ENCODE measurements at places on chromosomes 5 and 9.

DNA sequence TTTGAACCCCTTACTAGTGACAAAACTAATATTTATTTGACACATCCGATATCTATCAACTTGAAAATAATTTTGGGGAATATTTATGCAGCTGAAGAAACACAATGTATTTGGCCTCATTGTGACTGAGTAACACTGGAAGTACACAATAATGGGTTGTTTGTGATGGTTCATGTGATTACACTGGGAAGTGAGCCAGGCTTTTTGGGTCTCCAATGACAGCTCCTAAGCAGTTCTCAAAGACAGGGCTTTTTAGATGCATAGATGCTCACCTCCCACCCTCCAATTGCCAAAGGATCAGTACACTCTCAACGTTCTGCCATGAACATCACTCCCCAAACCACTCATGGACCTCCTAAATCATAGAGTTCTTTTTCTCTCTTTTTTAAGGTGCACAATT lies 170.0 kb downstream of the SLC24A2 start:
- DNase-seq: no peak

DNA sequence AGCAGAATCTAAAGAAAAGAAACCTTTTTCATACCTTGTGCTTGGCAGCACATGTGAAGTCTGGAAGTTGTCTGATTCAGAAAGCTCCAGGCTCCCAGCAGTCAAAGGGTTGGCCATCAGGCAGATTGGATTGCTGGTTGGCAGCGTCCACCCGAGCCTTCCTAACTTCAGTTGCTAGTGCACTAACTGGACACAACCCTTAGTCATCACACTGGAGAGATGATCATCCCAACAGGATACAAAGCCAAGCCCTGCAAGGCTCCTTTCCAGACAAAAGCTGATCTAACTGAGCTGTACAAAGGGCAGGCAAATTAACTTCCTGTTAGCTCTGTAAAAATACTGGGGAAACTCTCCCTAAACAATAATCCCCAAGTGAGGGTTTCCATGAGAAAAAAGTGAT lies 185.6 kb downstream of the SNX18 start:
- DNase-seq: peak; percentile 93

GRCh38 chr9:112097712-112098688 lies 77.1 kb downstream of the SUSD1 start:
- peak; percentile 86 for DNase-seq

DNA sequence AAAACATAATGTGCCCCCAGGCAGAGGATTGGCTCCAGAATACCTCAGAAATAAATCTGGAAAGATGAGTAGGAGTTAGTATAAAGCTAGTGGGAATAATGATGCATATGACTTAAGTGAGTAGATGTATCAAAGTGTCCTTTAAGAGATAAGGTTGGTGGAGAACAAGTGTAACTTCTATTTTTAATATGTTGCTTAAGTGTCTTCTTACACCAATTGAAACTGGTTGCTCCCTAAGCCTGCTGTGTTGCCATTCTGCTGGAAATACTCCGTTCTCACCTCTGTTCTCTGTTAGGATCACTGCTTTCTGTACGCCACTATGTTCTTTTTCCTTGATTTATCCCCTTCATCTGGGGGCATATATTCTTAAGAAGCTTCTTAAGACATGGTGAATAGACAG lies 286.4 kb downstream of the TMEM232 start:
- DNase-seq: no peak

DNA sequence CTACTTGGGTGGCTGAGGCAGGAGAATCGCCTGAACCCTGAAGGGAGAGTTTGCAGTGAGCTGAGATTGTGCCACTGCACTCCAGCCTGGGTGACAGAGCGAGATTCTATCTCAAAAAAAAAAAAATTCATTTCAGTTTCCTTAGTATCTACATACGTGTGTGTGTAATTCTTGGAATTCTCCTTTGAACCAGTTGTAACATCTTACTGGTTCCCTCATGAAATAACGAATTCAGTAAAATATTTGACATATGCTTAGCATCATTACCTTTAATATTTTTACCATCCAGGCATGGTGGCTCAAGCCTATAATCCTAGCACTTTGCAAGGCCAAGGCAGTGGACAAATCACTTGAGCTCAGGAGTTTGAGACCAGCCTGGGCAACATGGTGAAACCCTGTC lies 8.8 kb downstream of the PHYHD1 start:
- DNase-seq: no peak

DNA sequence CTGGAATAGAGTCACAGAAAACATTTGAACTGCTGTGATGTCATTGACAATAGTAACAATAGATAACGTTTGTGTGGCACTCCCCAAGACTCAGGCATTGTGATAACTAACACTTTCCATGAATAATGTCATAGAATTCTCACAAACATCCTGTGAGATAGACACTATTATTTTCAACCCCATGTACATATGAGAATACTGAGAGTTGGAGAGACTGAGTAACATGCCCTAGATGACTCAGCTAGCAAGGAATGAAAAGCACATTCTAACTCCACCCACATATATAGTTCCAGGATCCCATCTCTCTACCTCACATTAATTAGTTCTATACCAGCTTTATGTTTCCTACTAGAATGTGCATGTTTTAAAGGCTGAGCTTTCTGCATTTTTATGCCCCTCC lies 71.4 kb downstream of the ASTN2 start:
- DNase-seq: no peak

DNA sequence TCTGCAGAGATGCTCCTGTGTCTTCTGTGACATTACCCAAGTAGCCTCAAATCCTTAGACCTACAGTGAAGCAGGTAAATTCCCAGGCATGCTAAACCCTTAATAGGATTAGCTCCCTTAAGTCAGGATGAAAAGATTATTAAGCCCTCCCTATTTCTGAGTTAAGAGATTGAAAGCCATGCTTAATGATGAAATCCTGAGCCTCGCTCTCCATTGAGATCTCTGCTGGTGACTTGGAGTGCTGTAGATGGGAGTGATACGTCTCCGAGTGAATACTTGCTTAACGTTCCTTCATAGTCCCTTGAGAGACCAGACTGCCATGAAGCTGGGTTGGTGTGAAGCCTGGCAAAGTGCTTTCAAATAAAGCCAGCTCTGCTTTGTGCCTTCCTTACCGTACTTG lies 34.2 kb downstream of the AOPEP start:
- DNase-seq: no peak

- DNase-seq: no peak
These were observed 142.0 kb downstream of the ZNF608 start for GRCh38 chr5:124604419-124604818.

- no peak for DNase-seq
These were observed 102.0 kb downstream of the PHF2 start for GRCh38 chr9:93678199-93679019.

- DNase-seq: no peak
These were observed 346.9 kb downstream of the KDM4C start for GRCh38 chr9:7104625-7105024.

DNA sequence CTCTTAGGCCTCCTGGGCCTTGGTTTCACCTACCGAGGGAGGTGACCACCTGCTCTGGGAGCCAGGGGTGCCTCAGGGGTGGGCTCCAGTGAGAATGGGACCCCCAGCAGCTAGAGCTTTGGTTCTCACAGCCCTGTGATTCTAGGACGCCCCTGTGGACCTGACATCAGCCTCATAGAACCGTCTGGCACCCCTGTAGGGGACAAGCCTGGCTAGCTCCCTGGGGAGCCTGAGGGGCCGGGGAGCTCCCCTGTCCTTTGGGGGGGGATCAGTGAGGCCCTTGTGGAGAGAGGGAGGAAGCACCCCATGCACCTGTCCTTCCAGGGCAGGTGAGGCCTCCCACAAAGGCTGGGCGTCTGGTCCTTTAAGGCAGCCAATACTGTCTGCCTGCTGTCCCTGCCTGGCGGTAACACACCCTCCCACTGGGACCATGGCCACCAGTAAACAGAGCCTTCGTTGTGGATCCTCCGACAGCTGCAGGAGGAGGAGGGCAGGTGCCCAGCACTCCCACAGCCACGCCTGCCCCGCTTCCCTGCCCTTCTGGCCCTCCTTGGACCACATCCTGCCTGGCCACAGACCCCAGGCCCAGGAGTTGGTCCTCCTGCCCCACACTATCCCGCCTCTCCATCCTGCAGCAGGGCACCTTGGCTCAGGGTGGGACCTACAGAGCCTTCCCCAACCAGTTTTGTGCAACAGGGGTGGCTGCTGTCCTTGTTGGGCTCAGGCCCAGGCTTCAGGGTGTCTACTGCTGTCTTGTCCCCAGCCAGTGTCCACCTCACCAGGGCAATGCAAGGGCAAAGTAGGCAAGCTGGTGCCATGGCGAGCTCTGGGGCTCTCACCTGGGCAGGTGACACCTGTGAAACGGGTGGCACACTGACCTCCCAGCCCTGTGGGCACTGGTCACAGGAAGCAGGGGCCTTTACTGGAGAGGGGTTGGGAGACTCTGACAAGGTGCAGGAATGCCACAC lies 3.0 kb upstream of the TUBB4B start:
- DNase-seq: no peak

DNA sequence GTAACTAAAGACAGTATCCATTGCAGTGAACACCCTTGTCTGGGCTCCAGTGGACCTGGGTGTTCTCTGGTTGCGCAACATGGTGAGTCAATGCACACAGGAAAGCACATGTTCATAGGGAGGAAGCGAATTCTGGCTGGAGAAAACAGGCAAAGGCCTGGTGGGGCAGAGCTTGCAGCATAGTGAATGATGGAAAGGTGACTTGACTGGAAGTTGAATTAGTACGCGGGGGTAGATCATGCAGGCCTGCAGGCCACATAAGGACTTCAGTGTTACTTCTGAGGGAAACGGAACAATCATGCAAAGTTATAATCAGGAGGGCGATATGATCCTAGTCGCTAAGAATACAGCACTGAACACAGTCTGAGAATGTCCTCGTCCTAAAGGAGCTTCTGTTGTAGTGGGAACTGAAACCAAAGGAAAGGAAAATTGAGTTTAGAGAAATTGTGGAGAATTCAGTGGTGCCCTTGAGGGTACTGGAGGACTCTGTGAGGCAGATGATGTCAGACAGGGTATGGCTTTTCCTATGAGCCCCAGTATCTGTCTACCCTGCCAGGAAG lies 71.9 kb upstream of the RANBP3L start:
- peak; percentile 90 for DNase-seq

GRCh38 chr5:170110403-170111087 lies 4.8 kb downstream of the FOXI1 start:
- no peak for DNase-seq

DNA sequence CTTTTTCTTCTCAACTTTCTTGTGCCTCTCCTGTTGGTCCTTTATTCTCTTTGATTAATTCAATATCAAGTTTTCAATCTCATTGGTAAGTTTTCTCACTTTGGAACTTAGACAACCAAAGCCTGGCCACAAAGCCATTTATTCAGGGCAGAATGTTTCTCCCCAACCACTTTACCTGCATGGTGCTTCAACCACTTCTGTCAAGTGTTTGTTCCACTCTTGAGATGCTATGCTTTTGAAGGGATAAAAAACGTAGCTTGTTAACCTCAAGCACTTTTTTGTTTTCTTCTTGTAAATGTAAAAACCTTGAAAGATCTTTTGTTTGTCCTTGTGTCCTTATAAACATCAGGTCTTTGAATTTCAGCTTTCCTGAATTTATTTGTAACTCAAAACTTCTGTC lies 966.7 kb downstream of the MAT2B start:
- no peak for DNase-seq

DNA sequence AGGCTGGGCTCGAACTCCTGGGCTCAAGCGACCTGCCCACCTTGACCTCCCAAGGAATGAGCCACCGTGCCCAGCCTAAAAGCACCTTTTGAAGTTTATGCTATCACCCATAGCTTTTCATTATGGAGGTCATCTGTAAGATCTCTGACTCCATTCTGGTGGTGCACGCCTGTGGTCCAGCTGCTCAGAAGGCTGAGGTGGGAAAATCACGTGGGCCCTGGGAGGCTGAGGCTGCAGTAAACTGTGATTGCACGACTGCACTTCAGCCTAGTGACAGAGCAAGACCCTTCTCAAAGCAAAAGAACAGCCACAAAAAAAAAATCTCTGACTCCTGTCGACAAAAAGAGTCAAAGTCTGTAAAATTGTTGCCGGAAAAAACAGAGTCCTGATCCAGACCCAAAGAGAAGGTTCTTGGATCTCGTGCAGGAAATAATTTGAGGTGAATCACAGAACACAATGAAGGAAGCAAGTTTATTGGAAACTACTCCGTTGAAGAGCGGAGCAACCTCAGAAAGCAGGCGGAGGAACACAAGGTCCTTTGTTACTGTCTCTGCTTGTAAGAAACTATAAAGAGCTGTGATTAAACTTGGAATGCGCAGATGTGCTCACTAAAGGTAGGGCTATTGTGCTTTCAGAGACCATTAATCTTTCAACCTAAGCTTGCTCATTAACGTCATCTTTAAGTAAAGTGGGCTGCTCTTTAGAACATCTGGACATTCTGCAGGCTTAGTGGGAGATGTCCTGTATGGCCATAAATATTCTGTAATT lies 2.0 kb upstream of the HAUS6 start:
- no peak for DNase-seq

DNA sequence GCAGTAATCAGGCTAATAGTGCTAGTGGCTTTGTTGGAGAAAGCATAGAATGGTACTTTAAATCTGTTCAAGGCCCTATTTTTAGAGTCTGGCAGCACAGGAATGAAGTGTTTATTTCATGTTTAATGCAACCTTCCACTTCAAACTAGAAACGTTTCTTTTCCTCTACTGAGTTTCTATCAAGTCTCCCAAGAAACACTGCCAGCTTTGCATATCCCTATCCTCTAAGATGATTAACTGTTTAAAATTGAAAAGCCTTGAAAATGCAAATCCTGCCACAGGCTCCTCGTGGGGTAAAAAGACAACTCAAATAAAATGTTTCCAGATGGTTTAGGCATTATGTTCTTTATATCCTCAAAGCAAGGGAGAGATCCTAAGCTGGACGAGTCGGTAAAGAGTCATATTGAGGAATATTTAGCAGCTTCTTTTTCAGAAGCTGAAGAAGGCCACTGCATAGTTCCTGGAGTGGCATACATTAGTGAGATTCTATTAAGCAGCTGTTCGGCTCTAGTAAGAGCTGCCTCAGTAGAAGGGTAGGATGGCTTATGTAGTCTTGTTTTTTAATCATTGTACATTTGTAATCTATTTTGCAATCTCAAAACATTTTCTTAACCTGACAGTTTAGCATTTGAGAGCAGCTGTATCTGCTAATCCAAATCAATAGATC lies 251.2 kb downstream of the CHSY3 start:
- no peak for DNase-seq

GRCh38 chr9:128102861-128103588 lies 24.5 kb downstream of the PTGES2 start:
- no peak for DNase-seq
